ENCODE measurements at places on chromosomes 3 and 15.

DNA sequence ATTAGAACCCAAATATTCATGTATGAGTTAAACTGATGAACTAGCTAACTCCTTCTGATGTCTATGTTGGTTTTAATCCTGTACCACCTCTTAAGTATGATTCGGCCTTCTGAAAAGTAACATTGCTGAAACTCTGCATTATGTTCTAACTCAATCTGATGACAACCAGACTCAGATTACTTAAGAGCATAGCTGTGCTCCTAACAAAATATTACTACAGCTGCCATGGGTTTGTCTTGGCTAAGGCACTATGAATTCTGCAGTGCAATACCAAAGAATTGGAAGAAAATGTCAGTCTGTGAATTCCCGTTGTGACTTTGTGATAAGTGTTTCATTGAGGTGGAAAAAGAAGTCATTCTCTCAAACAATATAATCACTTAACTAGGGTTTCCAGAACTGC is 224.4 kb downstream of the ZMAT3 start:
- no peak for DNase-seq

GRCh38 chr3:168134931-168135330 is 39.2 kb upstream of the GOLIM4 start:
- no peak for DNase-seq

- DNase-seq: no peak
Measured at GRCh38 chr3:175075269-175075668, 216.1 kb downstream of the NAALADL2 start.

GRCh38 chr15:72671525-72671924 is 14.5 kb downstream of the HIGD2B start:
- no peak for DNase-seq

- DNase-seq: no peak
Measured at GRCh38 chr15:64635499-64636495, 139.6 kb downstream of the RBPMS2 start.

DNA sequence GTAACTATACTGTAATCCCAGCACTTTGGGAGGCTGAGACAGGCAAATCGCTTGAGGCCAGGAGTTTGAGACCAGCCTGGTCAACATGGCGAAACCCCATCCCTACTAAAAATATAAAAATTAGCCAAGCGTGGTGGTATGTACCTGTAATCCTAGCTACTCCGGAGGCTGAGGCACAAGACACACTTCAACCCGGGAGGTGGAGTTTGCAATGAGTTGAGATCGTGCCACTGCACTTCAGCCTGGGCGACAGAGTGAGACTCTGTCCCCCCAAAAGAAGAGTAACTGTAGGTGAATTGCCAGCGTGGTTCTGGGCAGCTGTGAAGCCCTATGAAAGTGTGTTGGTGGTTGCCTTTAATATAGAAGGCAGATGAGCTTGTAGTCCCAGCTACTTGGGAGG is 95.9 kb downstream of the SLCO3A1 start:
- no peak for DNase-seq

- DNase-seq: no peak
Measured at GRCh38 chr15:101275018-101275417, 2.3 kb downstream of the SELENOS start.

DNA sequence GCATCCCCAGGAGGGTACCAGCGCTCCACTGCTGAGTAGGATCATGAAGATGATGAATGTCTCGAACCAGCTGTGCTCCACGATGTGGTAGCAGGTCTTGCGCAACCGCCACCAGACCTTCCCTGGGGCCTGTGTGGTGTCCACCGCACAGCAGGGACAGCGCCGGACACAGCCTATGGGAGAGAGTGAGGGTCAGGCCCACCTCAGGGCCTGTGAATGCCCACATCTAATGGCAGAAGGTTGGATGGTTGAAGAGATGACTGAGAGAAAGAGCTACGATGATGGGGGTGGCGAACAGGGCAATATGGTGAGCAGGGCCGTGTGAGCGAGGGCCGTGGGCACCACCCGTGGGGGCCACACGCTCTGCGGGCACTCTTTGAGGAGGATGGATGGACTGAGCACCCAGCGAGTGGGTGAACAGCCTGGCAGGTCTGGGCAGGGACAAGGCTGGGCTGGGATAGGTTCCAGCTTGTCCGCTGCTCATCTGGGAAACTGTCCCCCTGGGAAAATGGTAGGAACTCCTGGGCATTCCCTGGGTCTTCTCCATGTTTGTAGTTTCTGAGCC is 74.1 kb downstream of the SCN5A start:
- DNase-seq: no peak

GRCh38 chr3:5314897-5315296 is 127.4 kb downstream of the EDEM1 start:
- no peak for DNase-seq

- no peak for DNase-seq
Measured at GRCh38 chr3:186216900-186217819, 108.3 kb upstream of the ETV5 start.

DNA sequence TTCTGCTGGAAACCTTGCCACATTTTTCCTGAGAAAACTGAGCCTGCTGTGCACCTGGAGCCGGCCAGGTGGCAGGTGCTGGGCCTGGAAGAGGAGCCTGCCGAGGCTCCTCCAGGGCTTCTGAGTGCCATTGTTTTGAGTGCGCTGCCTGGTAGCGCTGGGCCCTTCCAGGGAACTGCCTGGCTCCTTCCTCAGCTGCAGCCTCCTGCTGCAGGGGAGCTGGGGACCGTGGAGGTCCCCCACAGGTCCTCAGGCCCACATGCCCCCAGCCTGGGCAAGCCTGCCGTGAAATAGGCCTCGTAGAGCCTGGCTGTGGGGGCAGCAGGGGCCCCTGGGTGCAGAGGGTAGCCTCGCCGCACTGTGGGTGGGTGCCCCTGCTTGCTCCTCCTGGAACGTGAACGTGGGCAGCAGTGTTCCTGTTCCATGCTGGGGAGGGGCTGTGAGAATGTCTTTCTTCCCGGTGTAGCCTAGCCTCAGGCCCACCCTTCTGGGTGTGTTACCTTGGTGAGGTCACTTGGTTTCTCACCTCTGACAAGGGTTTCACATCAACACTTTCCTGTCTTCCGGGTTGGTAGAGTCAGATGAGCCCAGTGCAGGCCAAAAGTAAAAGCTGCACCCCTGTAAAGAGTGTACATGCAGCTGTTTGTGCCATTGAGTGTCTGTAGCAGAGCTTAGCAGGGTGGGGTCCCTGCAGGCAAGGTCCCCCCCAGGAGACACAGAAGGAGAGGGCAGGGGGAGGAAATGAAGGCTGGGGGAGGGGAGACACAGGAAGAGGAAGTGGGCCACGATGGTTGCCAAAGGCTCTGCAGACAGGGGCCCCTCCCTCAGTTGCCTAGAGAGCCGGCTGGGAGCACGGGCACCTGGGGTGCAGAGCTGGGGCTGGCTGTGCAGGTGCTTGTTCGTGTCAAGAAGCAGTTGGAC is 34.5 kb downstream of the KLF13 start:
- no peak for DNase-seq

- DNase-seq: no peak
Measured at GRCh38 chr3:61903931-61904657, 342.7 kb downstream of the PTPRG start.

- no peak for DNase-seq
Measured at GRCh38 chr15:43314171-43314570, 16.2 kb downstream of the LCMT2 start.

GRCh38 chr3:62144482-62144881 is 228.9 kb downstream of the FEZF2 start:
- DNase-seq: no peak

DNA sequence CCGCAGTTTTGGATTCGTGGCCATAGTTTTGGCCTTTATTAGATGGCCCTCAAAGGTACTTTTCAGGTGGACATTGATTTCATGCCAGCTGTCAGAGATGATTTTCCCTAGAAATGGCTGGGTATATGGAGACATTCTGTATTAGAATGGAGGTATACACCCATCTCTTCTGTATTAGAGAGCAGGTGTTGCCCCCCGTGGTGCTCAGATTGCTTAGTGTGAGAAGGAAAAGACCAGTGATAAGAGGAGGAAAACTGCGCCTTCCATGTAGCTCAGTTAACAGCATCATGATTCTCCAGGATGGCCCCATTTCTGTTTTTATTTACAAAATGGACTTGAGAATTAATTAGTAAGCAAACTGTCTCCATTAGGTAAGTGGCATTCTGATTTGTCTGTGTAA is 145.9 kb downstream of the IGF1R start:
- no peak for DNase-seq

DNA sequence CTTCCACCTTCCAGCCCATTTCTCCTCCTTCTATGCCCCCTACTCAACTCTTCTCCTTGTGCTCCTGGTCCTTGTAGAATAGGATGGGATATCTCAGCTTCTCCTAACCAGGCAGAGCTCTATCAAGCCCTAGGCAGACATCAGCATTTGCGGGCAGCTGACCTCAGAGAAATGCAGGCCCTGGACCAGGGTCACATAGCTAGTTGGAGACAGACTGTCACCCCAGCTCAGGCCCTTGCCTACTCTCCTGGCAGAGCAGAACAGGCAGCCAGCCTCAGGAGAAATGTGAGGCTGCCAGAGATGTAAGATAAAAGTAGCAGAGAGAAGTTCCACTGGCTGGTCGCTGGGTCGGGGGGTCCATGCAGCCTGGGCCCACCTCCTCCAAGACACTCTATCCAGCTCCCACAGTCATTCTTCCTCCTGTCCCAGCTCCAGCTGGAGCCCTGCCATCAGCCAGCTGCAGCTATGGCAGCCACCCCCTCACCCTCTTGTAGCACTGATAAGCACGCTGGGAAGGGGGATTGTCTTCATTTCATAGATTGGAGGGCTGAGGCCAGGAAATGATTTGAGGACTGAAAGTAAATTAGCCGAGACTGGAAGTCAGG is 4.0 kb downstream of the CYP8B1 start:
- DNase-seq: no peak

- DNase-seq: no peak
Measured at GRCh38 chr3:127037021-127037400, 54.1 kb downstream of the PLXNA1 start.

DNA sequence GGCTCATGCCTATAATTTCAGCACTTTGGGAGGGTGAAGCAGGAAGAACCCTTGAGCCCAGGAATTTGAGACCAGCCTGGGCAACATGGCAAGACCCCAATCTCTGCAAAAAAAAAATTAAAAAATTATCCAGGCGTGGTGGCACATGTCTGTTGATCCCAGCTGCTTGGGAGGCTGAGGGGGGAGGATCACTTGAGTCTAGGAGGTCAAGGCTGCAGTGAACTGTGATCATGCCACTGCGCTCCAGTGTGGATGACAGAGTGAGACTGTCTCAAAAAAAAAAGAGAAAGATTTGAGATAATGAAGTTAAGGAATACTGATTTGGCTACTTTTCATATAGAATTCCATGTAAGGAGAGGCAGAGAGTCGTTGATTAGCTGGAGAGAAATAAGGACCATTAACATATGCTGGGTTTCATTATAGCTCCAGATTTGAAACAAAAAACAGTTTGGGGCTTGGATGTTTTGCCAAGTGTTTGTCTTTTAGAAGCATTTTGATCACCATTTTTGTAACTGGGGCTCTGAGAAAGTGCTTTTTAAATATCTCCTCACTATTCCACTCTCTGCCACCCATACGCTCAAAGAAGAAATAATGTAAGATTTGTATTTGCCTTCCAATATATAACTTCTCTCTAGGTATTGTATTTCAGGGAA is 214.2 kb downstream of the FEZF2 start:
- DNase-seq: no peak

GRCh38 chr3:53254509-53255422 is 1.1 kb downstream of the TKT start:
- no peak for DNase-seq

DNA sequence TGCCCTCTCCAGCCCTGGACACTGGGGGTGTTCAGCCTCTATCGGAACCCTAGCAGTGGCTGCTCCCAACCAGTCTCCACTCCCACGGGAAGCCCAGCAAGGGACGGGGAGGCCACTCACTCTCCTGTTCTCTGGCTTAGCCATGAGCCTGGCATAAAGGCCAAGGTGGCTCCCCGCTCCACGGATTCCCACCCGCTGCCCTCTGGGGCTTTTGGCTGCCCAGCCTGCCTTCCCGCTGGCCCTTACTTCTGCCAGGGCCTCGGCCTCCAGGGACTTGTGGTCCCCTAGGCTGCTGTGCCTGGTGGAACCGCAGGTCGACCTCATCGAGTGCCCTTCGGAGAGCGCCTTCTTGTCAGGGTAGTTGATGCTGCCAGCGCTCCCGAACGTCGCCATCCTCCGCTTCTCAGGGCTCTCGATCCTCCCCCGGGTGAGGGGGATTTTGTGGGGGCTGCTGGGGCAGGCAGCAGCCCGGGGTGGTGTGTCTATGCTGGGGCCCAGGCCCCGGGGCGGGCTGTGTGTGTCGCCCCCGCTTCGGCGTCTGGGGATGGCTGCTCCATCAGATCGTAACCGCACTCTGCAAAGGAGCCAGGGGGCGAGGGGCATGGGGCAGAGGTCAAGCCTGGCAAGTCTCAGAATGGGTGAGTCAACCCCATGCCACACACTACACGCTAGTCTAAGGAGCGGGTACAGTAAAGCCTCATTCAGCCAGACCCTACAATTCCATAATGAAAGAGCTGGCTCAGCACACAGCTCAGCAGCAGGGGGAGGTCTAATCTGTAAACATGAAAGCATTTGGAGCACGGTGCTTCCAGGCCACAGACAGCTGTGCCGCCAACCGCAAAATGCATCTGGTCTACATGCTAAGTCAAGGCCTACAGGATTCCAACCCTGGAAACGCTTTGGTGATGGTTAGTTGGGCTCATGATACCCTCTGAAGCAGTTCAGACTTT is 27.3 kb upstream of the RAD18 start:
- DNase-seq: no peak

GRCh38 chr15:55194256-55194655 is 2.5 kb downstream of the RSL24D1 start:
- no peak for DNase-seq

GRCh38 chr15:88878720-88879184 is 16.6 kb downstream of the HAPLN3 start:
- DNase-seq: no peak

GRCh38 chr3:72505539-72506405 is 342.5 kb downstream of the SHQ1 start:
- no peak for DNase-seq

GRCh38 chr3:16639806-16640205 is 34.6 kb upstream of the DAZL start:
- DNase-seq: no peak

DNA sequence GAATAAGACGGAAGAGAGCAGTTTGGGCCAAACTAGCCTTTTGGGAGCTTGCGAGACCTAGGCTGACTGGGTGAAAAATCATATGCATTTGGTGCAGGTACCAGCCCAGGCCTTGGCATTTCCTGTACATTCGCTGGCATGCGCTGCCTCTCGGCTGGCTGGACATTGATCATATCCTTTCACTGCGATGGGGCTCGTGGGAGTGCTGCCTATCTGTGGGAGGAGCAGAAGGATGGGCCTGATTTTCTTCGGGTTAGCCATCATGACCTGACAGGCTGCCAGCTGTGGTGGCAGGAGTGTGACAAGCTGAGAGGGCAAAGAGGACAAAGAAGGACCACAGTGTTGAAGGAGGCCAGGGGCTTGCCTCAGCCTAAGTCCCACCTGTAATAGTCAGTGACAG is 14.3 kb downstream of the CGNL1 start:
- no peak for DNase-seq

DNA sequence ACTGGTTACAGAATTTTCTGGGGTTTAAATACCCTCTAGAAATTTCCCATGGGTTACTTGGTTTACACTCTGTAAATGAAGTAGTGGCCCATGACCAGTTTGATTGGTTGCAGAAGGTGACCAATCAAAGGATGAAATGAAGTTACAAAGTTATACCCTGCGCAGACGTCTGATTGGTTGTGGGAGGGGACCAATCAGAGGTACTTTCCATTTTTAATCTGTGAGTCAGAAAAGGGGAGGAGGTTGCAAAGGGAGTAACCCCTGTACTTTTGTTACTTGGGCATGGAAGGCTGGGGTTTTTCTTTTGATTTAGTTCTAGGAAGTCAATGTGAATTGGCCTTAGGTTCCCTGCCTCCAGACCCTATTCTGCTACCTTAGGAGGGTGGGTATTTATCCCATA is 18.7 kb upstream of the APH1B start:
- DNase-seq: no peak

- DNase-seq: no peak
Measured at GRCh38 chr3:123695152-123695551, 110.3 kb upstream of the HACD2 start.
